ENCODE measurements at places on chromosomes 12 and 14.

- no peak for DNase-seq
Measured at GRCh38 chr12:131371401-131372170, 339.3 kb upstream of the SFSWAP start.

- no peak for DNase-seq
Measured at GRCh38 chr12:116887244-116887643, 6.0 kb upstream of the HRK start.

- no peak for DNase-seq
Measured at GRCh38 chr12:27252934-27253333, 8.8 kb downstream of the STK38L start.

DNA sequence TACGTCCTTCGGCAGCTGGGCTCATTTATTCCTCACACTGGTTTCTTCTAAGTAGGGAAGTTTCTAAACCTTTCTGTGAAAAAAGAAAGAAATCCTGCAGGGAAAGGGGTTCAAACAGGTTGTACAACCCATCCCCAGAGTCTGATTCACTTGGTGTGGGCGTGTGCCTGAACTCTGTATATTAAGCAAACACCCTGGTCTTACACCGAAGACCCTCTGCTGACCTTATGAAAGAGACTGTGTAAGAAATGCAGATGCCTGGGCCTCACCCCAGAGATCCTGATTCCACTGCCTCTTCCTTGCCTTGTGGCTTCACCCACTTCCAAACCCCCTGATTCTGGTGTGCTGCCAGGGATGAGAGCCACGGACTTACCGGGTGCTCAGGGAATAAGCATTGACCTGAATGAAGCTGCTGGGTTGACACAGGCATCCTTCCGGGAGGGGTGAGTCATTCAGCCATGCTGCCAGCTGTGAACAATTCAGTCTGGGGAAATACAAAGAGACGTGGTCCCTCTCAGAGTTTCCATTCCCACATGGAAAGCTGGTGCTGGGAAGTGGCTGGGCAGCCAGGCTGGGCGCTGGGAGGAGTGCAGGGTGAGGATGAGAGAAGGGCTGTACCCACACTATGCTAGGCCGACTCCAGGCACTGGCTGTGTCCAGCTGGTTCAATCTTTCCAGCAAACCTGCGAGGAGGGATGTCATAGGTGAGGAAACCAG, 26.5 kb upstream of the ACTN1 start:
- DNase-seq = no peak

DNA sequence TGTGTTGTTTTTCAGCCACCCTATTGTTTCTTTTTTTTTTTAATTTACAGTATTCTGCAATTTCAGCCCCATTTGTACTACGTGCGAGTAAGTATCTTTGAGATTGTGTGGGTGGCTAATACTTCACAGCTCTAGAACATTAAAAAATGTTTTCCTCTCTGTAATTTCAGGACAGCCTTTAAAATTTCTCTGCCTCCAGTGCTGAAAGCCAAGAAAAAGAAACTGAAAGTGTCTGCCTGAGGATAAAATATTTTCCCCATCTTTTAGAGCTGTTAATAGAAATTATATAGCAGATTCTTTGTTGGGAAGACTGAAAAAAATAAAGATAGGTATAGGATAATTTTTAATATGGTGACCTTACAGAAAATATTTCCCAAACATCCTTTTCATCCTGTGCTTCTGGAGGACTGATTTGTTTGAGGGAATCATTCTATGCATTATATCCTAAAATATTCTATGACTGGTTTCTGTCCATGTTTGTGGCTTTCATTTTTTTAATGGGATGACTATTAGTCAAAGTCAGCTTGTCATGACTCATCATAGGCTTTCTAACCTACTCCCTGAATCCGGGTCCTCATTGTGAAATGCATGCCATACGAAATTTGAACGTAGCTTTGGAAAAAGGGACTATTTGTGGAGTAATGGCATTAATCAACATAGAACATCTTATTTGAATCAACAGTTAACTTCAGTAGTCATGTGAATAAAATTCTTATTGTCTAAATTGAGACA, 10.8 kb upstream of the TCTN2 start:
- no peak for DNase-seq

DNA sequence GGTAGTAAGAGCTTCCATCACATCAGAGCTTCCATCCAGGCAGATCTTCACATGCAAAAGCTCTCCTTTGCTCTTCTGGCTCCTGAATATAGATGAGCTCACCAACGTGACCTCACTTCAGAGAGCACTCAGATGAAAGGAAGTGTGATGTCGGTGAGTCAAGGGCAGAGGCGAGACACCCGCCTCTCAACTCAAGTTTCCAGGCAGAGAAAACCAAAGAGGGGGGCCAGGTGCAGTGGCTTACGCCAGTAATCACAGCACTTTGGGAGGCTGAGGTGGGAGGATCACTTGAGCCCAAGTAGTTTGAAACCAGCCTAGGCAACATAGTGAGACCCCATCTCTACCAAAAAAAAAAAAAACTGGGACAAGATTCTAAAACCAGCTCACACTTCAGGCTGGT, 126.9 kb downstream of the DUSP6 start:
- DNase-seq = peak; percentile 39

GRCh38 chr12:118189741-118190191, 53.8 kb downstream of the PEBP1 start:
- no peak for DNase-seq

- DNase-seq = no peak
Measured at GRCh38 chr12:108592033-108592909, 5.6 kb downstream of the TMEM119 start.

DNA sequence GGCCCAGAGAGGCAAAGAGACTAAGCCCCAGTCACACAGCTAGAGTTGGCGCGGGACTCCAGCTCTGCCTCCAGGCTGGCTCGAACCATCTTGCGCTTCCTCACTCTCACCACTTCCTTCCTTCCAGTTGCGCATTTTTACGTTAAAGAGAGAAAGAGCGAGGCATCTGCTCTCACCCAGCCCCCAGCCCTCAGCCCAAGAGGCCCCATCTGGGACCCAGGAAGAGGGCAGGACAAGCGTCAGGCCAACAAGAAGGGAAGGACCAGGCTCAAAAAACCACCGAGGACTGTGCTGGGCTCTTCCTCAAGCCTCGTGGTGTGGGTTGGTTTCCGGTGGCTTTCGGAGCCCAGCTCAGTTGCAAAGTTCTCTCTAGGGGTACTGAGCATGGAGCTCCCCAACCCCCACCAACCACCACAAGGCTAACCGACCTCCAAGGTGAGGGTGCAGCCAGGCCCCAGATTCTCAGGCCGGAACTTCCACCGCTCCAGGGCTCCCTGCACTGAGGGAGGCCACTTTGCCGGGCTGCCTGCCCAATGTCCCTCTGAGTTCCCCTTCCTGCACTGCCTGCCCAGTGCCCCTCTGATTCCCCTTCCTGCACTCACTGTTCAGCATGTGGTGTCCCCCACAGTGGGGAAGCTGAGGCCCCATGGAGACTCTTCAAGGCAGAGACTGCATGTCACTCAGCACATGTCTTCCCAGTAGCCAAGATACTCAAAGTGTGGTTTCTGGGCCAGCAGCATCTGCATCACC, 35.9 kb downstream of the TESC start:
- DNase-seq = no peak

- DNase-seq = no peak
Measured at GRCh38 chr12:10612984-10613348, 443 bp downstream of the MAGOHB start.

GRCh38 chr14:82398256-82398655, 864.6 kb upstream of the SEL1L start:
- DNase-seq = no peak

GRCh38 chr12:52232203-52232673, 805 bp upstream of the KRT7 start:
- peak; percentile 15 for DNase-seq

DNA sequence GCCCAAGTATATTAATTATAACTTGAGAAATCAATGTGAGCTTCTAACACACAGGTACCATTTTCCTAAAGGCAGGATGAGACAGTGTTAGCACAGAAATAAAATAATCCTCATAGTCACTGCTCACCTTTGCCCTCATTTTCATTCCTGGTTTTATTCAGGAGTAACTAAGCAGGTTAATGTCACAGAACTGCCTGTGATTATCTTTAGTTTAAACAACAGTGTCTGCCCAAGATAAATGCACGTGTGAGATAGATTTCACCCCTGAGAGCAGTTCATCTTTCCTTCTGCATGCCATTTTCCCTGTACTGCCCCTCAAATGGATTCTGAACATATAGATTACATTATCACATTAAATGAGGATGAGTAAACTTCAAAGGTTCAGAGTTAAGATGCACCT, 250.7 kb downstream of the RMST start:
- no peak for DNase-seq

GRCh38 chr12:67617629-67618028, 30.9 kb upstream of the DYRK2 start:
- DNase-seq = no peak

- DNase-seq = no peak
Measured at GRCh38 chr12:79424109-79424721, 266.5 kb downstream of the PAWR start.

- no peak for DNase-seq
Measured at GRCh38 chr14:50407111-50407812, 10.6 kb upstream of the CDKL1 start.

DNA sequence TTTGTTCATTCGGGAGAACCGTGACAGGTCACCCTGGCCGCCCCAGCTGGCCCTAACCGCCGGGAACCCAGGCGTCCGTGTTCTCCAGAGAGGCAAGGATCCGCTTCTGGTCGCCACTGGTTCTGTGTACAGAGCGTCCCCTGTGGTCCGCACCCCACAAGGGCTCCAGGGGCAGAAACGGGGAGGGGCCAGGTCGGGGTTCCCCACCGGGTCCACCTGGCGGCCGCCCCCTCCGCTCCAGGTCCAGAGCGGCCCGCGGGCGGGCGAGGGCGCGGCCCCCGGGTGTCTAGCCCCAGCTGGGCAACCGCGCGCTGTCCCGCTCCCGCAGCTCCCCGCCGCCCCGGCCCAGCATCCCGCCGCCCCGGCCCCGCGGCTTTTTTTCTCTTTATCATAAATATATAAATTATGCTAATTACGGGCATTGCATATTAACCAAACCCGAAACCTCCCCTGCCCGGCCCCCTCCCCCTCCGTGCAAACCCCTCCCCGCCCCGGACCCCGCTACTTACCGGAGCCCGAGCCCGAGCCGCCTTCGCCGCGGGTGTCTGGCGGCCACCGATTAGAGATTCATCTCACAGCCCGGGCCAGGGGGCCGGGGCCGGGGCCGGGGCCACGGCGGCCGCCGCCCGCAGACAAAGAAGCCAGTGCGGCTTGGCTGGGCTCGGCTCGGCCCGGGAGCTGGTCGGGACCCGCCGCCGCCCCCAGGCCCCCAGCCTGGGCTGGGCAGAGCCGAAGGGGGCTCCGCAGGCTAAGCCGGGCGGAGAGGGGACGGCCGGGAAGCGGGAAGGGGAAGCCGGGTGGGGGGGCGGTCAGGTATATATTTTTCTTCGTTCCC, 512 bp downstream of the POU6F1 start:
- DNase-seq = peak; percentile 87
